ENCODE measurements at places on chromosomes 12 and 14.

DNA sequence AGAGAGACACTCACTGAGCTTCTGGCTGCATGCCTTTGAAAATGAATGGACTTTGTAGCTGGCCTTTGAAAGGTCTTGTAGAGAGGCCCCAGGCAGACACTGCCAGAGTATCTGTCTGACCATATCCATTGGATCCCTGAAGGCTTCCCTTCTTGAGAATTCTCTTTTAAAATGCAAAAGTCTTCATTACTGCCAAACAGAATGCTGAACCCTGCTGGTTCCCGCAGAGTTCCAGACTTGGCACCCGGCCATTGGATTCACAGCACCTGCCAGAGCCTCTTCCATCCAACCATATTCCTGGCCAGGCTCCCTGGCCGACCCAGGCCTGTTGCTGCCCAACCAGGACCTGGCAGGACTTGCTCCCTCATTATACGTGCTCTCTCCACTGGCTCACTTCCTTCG lies 182.5 kb downstream of the GXYLT1 start:
- no peak for DNase-seq

- DNase-seq, result no peak
Measured at GRCh38 chr14:20659813-20660395, 18.4 kb upstream of the OR6S1 start.

GRCh38 chr12:116104167-116104767 lies 173.2 kb downstream of the MED13L start:
- no peak for DNase-seq

DNA sequence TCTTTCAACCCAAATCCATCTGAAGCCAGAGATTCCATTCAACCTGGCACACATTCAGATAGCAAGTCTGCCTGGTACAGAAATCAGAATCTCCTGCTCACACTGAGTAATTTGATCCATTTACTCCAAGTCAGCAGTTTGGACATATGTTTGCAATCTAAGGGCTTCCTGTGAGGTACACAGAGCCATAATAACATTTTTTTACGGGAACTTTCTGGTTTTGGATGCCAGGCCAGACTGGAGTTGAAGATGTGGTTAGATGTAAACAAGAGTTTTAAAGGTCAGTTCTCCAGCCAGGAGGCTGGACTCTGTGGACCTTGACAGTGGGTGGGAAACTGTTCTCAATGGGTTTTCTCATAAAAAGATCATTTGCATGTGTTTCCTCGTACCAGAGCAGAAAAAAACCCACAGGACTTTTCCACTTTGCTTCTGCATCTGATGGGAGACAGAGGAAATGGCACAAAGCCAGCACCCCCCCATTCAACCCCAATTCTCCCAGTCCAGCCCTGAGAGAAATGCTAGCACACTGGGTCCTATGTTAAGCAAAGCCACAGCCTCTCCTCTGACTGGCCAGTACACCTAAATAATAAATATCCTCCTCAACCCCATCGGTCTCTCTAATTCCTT lies 17.7 kb upstream of the TSPAN11 start:
- no peak for DNase-seq

GRCh38 chr14:104975481-104976197 lies 2.5 kb downstream of the AHNAK2 start:
- no peak for DNase-seq

DNA sequence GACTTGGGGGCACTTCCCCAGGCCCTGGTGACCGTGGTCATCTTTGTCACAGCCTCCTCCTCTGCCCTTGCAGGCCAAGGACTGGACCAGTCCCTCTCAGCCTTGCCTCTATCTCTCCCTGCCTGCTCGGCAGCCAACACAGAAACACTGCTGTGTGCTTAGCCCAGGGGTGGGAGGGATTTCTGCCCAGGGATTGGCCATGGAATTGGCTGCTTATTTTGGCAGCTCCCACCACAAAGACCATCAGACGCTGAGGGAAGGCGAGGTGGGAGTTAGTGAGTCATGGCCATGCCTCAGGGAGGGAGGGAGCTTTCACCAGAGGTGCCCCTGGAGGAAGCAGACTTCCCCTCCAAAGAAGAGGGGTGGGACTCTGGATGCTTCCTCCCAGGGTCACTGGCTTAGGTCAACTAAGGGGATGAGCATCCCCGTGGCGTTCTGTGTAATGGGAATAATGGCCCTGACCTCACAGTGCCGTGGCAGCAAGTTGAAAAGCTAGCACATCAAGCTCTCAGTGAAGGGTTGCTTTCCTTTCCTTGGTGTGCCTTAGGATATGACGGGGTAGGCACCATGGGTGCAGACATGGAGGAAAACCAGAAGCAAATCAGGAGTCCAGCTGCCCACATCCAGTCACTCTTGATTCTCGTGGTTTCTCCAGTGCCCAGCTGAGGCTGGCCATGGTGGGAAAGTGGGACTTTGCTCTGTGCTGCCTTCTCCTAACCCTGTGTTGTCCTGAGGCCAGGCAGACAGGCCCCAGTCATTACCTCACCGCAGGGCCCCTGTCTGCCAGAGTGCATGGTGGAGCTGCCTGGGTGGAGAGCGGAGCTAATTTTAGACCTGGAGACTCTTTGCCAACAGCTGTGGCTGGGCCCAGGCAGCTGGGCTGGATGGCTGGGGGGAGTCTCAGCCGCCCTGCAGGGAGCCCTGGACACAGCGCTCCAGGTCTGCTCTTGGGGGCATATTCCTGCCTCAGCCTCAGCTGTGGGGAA lies 21.4 kb downstream of the B4GALNT3 start:
- no peak for DNase-seq

DNA sequence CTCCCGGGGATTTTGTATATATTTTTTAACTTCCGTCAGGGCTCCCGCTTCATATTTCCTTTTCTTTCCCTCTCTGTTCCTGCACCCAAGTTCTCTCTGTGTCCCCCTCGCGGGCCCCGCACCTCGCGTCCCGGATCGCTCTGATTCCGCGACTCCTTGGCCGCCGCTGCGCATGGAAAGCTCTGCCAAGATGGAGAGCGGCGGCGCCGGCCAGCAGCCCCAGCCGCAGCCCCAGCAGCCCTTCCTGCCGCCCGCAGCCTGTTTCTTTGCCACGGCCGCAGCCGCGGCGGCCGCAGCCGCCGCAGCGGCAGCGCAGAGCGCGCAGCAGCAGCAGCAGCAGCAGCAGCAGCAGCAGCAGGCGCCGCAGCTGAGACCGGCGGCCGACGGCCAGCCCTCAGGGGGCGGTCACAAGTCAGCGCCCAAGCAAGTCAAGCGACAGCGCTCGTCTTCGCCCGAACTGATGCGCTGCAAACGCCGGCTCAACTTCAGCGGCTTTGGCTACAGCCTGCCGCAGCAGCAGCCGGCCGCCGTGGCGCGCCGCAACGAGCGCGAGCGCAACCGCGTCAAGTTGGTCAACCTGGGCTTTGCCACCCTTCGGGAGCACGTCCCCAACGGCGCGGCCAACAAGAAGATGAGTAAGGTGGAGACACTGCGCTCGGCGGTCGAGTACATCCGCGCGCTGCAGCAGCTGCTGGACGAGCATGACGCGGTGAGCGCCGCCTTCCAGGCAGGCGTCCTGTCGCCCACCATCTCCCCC lies 777 bp downstream of the ASCL1 start:
- DNase-seq, result no peak

DNA sequence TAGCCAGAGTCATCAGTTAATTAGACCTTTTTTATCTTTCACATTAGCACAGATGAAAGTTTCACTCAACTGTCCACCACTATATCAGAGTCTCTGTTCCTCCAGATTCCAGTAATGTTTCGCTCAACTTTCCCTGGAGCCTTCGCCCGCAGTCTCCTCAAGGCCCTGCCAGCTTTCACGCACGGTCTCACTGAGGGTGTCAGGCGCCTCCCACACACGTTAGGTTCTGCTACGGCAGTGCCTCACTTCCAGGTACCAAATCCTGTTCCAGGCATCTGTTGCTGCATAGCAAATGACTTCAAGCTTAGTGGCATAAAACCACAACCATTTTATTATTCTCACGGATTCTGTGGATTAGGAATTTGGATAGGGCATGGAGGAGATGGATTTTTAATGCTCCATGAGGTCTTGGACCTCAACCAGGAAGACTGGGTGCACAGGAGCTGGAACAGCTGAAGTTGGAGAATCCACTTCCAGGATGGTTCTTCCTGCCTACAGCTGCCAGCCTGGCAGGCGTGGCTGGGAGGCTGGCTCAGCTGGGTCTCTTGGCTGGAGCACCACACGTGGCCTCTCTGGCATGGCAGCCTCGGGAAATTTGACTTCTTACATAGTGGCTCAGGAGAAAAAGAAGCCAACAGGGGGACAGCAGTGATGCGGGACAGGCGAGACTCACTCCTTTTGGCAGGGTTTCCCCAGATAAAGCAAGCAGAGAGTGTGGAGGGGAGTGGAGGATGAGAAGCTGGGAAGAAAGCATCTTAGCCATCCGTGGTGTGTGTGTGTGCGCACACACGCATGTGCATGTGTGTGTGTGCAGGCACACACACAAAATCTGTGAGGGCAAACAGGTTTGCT lies 21.3 kb upstream of the BCDIN3D start:
- no peak for DNase-seq

- DNase-seq, result no peak
Measured at GRCh38 chr12:111636209-111636945, 37.3 kb upstream of the ATXN2 start.

- DNase-seq, result no peak
Measured at GRCh38 chr12:124604264-124604680, 36.9 kb upstream of the NCOR2 start.

DNA sequence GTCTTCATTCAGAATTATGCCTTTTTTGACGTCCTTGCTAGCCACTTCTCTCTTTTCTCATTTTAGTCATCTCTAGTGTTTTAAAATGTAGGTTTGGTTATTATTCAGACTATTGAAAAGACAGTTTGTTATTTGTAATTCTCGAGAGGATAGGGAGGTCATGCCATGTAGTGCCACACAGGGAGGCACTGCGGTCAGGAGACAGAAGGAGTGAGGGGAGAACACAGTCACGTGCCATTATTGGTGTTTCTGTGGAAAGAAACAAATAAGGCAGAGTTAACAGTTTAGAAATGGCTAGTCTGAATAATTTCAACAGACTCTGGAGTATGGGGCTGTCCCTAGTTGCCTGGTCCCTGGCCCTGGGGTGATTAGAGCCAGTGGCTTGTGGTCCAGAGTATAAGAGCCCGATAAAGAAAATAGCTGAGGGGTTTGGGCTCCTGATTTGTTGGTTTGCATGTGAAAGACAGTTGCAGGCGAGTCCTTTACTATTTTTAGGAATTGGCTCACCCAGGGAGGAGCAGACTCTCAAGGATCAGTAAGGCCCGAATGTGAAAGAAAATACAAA lies 278.1 kb upstream of the SEL1L start:
- DNase-seq, result no peak

- DNase-seq, result no peak
Measured at GRCh38 chr14:64654901-64655300, 49.3 kb upstream of the PLEKHG3 start.

DNA sequence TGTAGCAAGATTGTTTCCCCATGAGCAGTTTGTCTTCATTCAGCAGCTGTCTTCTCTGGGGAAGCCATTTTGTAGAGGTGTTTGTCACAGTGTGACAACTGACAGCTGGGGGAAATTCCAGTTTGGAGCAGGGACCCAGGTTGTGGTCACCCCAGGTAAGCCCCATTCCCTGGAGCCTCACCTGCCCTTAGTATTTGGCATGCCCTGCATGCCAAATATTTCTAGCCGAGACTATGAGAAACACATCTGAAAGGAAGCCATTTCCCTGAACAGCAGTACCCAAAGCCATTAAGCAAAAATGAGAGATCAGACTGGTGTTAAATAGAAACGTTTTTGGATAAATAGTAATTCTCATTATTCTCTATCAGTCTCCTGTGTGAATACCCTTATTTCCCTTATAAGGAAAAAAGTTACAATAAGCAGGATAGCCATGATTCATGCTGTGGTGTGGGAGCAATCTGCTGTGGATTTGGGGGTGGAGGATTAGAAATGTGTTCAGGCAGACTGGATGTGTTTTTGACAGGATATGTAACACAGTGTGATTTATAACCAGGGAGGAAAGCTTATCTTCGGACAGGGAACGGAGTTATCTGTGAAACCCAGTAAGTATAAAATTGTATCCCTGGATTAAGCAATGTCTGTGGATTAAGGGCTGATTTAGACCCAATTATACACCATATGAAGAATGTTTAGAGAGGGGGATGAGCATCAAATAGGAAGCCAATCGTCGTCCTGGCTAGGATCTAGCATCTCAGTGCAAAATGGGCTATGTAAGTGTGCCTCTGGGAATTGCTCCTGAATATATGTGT lies 68.9 kb downstream of the DAD1 start:
- DNase-seq, result no peak

GRCh38 chr12:14557966-14558365 lies 9.7 kb downstream of the PLBD1 start:
- DNase-seq, result no peak

DNA sequence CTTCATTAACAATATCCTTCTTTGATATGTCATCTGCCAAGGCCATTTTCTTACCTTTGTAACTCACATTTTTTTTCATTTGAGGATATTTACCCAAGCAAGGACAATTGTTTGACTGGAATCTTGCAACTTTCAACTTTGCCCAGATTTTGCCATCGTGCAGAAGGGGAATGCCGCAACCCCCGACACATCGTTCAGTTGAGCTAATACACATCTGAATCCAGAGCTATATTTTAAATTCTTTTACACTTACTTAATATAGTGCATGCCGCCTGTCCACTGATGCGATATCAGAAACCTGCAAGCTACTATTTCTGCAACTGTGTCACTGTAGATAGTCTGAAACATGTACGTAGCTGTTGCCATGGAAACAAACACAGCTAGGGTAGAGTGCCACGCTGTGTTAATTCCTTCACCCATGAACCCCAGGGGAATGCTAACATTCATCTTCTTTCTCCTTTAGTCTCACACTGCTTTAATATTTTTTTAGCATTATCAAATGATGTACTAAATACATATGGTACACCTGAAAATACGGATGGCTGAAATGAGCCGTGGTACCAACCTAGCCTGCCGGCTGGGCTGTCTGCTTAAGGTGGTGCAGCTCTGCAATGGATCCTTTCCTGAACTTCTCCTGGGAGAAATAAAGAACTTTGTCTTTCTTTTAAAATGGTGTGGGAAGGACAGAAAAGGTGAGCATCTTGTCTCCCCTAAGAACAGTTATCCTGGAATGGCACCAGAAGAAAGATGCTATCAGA lies 77.0 kb upstream of the FOXN3 start:
- no peak for DNase-seq

DNA sequence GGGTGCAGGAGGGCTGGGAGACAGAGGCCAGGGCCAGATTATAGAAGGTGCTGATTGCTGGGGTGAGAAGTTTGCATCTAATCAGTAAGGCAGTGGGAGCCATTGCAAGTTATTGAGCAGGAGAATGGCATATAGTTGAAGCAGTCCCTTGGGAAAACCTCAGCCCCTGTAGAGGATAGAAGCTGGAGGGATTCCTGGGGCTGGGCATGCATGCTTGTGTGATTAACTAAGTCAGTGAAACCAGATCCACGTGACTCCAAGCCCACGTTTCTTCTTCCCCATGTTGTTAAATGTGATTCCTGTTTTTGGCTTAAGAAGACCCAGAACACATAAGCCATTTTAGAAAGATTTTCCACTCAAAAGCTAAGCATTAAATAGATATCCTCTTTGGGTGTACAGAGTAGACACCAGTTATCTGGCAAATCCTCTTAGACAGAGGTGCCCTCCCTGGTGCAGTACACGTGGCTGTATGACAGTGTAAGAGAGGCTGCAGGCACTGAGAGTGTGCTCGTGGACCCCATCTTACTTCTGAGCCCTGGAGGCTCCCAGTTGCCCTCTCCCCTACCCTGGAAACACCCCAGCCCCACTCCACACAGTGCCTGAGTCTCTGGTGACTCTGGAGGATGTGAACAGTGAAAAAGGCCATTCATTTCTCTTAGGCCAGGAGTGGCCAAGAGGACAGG lies 3.2 kb downstream of the C14orf132 start:
- DNase-seq, result no peak
